ENCODE measurements at places on chromosomes 1 and 21.

DNA sequence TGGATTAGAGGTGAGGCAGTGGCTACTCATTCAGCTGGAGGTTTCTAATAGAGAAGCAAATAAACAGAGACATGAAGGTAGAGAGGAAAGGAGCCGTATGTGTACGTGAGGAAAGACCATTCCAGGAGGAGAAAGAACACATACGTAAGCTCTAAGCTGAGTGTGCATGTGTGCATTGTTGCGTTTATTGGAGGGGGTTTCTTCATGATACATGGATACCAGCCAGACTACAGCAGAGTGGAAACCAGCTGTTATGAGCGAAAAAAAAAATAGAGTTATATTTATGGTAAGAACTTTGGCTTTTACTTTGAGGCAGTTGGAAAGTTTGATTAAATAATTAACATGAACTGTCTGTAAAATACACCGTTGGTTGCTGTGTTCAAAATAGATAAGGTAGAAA lies 173.4 kb upstream of the RGS18 start:
- DNase-seq = no peak

GRCh38 chr1:230381585-230381984 lies 44.5 kb downstream of the PGBD5 start:
- DNase-seq = no peak

GRCh38 chr1:91806769-91807700 lies 78.9 kb downstream of the TGFBR3 start:
- DNase-seq = no peak

DNA sequence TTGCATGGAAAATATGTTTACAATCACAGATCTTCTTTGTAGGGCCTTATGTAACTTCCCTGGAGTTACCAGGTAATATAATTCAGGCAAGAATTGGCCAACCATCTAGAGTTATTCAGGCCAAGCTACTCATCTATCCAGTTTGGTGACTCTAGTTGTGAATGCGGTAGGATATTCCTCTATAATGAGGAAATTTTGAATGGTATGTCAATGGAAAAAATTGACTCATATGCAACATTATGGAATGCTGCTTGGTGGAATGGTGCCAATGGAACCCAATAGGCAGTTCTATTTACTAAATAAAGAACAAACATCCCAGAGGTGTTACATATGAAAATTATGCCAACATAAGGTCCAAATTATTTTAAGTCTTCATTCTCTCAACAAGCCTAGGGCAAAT lies 5.6 kb upstream of the TNFSF18 start:
- DNase-seq = no peak

GRCh38 chr21:35399706-35400105 lies 350.6 kb upstream of the RUNX1 start:
- no peak for DNase-seq

GRCh38 chr1:13513895-13514546 lies at the start of gene LRRC38:
Gene LRRC38, minus strand, starts transcription at chr1:13514003. Its CDS starts 410 bp downstream, at chr1:13513593.
- no peak for DNase-seq

DNA sequence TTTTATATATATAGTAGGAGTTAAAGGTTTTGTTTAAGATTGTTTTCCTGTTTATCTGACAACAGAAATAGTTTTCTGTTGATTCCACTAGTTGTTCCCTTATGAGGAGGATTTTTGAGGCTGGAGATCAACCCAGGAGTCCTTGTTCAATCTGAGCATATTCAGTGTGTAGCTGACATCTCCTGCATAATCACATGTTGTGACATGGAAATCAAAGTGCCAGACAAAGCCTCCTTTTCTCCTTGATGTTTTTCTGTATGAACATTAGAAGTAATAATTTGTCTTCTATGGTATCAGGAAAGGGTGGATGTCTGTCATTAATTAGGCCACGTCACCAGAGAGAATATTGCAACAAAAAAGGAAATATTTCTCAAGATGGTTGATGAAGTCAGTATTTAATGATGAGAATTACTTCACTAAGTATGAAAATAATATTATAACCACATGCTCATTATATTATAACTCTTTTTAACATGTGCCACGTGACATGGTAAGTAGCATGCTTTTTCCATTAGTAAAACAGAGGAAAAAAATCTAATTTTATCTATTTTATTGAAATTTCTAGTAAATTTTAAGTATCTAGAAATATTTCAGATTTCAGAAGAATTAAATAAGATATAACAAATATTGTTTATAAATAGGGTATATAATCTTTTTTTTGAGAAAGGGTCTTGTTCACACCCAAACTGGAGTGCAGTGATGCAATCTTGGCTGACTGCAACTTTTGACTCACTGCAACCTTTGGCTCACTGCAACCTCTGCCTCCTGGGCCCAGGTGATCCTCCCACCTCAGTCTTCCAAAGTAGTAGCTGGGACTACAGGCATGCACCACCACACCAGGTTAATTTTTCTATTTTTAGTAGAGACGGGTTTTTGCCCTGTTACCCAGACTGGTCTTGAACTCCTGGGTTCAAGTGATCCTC lies 223.5 kb downstream of the HMCN1 start:
- DNase-seq = no peak

DNA sequence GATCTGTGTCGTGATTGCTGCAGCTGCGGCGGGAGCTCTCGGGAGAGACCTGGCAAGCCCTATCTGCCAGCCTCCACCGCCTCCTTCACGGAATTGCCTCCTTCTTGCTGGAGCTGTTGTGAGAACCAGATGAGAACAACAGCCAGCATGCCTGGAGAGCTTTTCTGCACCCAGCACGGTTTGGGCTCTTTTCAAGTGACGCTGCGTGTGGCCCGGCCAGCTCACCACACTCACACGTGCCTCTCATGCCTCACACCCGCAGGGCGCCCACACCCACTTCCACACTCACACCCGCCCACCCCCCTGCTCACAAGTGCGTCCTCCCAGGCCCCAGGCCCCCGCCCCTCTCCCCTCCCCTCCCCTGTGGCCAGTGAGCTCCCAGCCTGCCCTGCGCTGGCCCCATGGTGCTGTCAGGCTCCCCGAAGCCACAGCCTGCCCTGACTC lies 135.7 kb upstream of the RUNX3 start:
- no peak for DNase-seq

- DNase-seq = no peak
These were observed 386.6 kb upstream of the POU3F1 start for GRCh38 chr1:38433084-38433722.

DNA sequence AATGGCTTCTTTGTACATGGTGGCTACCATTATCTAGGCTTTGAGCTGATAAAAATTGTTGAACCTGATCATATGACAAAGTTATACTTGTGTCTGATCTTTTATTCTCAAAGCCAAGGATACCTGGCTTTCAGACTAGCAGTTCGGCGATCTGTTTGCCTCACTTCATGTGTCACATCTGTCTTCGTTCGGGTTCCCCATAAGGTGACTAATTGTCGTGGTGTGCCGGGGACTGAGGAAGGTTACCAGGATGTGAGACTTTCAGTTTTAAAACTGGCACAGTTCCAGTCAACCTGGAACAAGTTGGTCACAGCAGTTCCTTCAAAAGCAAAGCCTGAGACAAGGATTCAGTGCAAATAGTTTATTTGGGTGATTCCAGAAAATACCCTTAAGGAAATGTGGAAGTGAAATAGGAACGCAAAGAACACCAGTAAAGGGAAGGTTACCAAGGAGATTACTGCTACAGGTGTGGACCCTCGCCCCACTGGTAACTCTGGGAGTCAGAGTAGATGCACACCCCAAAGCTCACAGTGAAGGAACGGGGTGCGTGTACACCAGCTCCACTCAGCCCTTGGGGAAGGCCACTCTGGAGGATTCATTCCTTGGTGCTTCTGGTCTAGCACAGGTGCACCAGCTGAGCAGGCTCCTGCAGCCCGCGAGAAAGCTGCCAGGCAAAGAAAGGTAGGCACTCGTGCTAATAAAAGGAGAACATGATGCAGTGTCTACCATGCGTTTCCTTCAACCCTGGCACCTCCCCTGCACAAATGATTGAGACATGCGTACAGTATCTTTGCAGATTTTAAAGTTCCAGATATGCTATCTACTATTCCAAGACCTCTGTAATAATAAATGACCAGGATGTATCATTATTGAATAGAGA lies 69.0 kb downstream of the VWA5B1 start:
- no peak for DNase-seq

DNA sequence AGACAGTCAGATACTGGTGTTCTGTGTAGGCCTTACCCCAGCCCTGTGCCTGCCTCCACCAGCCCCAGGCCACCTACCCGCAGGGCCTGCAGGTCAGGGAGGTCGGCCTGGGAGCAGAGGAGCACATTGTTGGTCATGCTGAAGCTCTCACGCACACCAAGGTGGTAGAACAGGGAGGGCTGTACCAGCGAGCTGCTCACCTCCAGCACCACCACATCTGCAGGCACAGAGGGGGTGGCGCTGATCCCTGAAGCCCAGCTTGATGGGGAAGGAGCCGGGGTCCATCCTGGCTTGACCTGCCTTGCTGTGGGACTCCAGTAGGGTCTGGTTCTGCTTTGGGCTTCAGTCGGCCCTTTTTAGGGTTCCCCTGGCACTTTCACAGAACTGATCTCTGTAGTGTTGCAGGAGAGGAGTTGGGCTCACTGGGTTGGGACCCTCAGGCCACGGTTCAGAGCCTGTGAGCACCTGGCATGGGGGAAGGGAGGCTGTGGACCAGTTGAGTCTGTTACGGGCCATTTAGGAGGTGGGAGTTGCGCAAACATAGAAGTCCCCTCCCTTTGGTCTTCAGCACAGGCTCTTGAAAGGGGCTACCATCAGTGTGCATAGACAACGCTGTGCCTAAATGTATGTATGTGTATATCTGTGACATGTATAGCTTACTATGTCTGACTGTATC lies 1.9 kb downstream of the MAP3K6 start:
- no peak for DNase-seq

DNA sequence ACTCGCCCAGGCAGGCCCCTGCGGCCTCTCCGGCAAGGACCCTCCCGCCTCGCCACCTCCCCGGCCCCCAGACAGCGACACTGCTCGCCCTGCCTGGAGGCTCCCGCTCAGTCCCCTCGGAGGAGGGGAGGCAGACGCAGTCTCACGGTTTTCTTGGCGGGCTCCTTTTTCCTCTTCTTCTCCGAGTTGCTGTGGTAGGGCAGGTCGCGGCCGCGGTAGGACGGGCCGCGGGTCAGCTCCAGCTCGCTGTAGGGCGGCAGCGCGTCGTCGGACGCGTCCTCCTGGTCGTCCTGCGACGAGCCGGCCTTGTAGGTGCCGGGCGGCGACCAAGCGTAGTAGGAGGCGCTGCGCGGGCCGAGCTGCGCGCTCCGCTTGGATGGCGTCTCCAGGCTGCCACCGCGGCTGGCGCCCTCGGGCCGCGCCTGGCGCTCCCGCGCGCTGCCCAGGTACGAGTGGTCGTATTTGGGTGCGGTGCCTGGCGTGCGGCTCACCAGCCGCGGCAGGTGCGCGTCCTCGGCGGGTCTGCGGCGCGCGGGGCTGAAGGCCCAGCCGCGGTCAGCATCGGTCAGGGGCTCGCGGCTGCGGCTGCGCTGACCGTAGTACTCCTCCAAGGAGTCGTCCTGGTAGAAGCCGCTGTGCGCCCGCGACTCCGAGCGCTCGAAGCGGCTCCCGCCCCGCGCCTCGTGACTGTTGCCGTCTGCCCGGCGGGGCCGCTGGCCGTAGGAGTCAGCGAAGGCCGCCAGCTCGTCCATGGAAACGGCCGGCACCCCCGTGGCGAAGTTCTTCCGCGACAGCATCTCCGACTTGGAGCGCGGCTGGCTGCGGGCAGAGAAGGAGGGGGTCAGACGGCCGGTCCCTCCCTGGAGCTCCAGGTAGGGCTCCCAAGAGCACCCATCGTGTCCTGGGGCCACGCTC lies 44.8 kb upstream of the TADA1 start:
- DNase-seq = no peak

GRCh38 chr1:59569198-59569597 lies 245.6 kb upstream of the HOOK1 start:
- DNase-seq = no peak

- DNase-seq = no peak
These were observed 5.9 kb downstream of the ZDHHC18 start for GRCh38 chr1:26832249-26832960.

- DNase-seq = no peak
These were observed 63.5 kb downstream of the TCP10L start for GRCh38 chr21:32521736-32522355.

DNA sequence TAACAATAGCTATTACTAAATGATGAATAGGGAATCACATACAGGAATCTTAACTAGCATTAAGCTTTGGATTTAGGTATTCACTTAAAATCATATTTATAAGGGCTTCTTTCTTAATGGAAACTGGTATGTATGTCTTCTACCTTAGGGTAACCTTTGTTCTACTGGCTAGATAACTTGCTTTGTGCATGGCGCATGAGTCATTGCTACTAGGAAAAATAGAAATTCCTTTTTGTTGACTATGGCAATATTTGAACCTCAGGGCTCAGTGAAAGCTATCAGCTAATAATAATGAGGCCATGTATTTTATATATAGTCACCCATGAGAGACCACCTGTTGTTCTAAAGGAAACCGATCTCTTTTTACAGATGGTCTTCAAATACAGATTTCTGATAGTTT lies 72.5 kb downstream of the RPS6KC1 start:
- DNase-seq = no peak

DNA sequence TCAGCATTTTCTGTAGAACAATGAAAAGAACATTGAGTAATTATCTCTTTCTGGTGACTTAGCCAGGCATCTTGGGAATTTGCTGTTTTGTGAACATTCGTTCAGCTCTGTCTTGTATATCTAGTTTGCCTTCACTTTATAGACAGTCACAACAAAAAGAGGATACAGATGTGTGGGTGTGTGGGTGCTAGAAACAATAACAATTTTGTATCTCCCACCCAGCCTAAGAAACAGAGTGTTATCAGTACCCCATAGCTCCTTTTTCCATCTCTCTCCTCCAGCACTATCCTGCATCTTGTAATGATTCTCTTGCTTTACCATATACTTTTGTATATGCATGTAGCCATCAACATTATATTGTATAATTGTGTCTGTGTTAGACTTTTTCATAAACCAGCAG lies 33.0 kb downstream of the AK4 start:
- no peak for DNase-seq

GRCh38 chr21:35207322-35207721 lies 158.2 kb upstream of the RUNX1 start:
- DNase-seq = no peak

- DNase-seq = no peak
These were observed 27.9 kb downstream of the CASZ1 start for GRCh38 chr1:10768552-10768951.

DNA sequence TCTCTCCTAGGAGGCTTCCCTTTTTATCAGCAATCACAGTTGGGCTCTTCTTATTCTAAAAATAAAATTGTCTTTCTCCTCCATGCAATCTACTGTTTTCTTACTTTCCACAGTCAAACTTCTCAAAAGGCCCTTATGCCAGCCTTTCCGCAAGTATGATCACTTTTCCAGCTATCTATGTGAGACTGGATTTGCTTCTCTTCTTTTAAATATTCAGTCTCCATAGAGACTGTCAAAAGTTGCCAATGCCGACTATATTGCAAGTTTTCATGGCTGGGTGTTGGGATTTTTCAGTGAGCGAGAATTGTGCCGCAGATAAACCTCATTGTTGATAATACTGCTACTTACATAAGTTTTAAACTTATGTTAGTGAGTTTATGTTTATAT lies 4.8 kb upstream of the LSM10 start:
- no peak for DNase-seq

- DNase-seq = no peak
These were observed 63.9 kb downstream of the CD247 start for GRCh38 chr1:167454304-167454893.
